GM10248 (cell line): ENCODE measurements at places on chromosomes 11 and 22.
A peak's percentile ranks its signal among the peaks of the same experiment; 100 is the strongest.

- no peak for DNase-seq
These were observed 679 bp upstream of the SSH3 start for GRCh38 chr11:67302571-67303131.

GRCh38 chr11:121595717-121596161 lies 143.0 kb upstream of the SORL1-AS1 start:
- DNase-seq: no peak

DNA sequence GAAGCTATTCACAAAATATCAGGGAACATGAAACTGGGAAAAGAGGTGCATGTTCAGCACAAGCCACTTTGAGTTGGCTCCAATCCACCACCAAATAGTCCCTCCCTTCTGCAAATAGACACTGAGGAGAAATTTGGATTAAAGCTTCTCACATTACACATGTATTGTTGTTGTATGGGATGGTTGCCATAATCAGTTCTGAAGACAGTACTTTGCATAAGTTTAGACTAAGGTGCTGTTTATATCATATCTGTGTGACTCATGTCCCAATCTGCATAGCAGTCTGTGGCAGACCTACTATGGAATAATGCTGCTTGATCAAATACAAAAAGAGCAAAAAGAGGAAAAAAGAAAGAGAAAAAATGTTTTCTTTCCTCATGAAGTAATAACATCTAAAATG lies 376.7 kb upstream of the DDI1 start:
- no peak for DNase-seq

GRCh38 chr22:25007444-25008106 lies 55.1 kb downstream of the KIAA1671 start:
- DNase-seq: no peak

DNA sequence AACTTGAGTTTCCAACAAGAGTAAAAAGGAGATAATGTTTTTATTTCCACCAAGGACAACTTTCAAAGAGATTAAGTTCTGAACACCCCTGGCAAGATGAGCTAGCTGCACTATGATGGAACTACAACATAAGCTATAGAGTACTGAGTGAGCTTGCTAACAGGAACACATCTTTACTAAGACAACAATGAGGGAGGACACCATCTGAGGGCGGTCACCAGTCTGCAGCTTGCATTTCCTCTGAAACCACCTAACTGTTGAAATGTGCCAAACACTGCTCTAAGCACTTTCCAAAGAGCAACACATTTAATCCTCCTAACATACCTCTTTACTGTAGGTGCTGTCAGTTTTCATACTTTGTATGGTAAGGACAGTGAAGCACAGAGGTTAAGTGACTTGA lies 68.4 kb downstream of the TCF20 start:
- no peak for DNase-seq

GRCh38 chr11:48011102-48011797 lies 30.9 kb downstream of the PTPRJ start:
- DNase-seq: no peak

- DNase-seq: peak; percentile 9
These were observed 169.1 kb downstream of the CADM1 start for GRCh38 chr11:115334932-115335788.

DNA sequence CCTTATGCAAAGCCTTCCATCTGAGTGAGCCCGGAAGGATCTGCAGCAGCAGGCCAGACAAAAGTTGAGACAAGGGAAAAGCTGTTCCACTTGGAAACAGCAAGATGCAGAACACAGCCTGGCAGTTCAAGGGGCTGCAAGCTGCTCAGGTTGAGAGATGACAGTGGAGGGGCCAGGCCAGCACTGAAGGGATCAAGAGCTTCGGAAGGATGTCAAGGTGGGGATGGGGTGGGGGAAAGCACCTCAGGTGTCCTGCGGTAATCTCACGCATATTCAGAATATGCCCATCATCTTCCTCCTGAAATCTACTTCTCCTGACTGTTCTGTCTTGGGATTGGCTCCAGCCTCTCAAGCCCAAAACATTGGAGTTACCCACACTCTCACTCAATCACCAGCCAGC lies 35.7 kb downstream of the GAB4 start:
- no peak for DNase-seq

- DNase-seq: no peak
These were observed 78.4 kb downstream of the MED15 start for GRCh38 chr22:20585639-20586402.

GRCh38 chr11:94834911-94835593 lies 66.9 kb downstream of the AMOTL1 start:
- no peak for DNase-seq

DNA sequence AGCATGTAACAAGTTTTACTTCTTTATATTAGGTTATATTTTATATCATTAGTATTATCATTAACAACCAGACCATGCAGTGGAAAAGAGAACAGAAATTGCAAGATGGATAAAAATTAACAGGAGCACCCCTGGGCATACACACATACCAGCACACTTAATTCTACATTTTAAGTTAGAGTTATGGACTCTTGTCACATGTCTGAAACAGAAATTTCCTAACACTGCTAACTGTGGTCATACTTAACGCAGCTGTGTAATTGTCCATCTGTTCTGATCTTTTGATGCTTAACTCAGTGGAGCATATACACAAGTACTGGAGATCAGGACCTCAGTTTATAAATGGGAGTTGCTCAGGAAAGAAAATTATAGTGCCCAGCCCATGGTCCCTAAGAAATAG lies 358 bp downstream of the OR52H1 start:
- no peak for DNase-seq

DNA sequence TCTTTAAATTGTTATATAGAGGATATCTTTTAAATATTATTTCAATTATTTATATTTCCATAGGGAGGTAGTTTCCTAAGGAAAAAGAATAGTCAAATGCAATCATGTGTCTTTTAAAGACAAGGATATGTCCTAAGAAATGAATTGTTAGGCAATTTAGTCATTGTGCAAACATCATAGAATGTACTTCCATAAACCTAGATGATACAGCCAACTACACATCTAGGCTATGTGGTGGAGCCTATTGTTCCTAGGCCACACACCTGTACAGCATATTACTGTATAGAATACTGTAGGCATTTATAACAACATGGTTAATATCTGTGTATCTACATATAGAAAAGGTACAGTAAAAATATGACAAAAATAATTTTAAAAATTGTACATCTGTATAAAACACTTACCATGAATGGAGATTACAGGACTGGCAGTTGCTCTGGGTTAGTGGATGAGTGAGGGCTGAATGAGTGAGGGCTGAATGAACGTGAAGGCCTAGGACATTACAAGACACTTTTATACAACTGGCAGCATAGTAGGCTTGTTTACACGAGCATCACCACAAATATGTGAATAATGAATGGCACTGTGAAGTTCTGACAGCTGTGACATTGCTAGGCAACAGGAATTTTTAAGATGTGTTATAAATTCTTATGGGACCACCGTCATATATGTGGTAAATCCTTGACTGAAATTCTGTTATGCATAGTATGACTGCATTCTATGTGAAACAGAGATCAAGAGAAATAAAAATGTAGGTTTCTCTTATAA lies 1879.0 kb upstream of the RAG2 start:
- no peak for DNase-seq

DNA sequence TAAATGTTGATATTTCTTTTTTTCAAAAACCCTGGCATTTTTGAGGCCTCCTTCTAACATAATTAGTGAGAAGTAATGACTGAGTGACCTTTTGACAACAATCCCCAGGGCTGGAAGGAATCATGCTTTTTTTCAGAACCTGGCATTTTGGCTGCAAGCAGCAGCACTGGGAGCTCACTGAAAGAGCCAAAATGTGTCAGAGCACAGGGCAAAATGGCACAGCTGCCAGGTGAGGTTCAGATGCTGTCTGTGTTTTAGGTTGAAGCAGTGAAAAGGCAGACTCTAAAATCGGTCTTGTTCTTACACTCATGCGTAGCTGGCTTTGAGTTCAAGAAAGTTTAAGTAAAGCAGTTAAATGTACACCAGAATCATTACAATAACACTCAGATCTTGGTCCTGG lies 1063.8 kb downstream of the DLG2 start:
- no peak for DNase-seq

- DNase-seq: no peak
These were observed 58.2 kb downstream of the SMIM38 start for GRCh38 chr11:69213964-69214363.

- no peak for DNase-seq
These were observed 23.6 kb downstream of the CBL start for GRCh38 chr11:119229741-119230140.

- DNase-seq: no peak
These were observed 40.4 kb downstream of the NUMA1 start for GRCh38 chr11:72039856-72040401.

DNA sequence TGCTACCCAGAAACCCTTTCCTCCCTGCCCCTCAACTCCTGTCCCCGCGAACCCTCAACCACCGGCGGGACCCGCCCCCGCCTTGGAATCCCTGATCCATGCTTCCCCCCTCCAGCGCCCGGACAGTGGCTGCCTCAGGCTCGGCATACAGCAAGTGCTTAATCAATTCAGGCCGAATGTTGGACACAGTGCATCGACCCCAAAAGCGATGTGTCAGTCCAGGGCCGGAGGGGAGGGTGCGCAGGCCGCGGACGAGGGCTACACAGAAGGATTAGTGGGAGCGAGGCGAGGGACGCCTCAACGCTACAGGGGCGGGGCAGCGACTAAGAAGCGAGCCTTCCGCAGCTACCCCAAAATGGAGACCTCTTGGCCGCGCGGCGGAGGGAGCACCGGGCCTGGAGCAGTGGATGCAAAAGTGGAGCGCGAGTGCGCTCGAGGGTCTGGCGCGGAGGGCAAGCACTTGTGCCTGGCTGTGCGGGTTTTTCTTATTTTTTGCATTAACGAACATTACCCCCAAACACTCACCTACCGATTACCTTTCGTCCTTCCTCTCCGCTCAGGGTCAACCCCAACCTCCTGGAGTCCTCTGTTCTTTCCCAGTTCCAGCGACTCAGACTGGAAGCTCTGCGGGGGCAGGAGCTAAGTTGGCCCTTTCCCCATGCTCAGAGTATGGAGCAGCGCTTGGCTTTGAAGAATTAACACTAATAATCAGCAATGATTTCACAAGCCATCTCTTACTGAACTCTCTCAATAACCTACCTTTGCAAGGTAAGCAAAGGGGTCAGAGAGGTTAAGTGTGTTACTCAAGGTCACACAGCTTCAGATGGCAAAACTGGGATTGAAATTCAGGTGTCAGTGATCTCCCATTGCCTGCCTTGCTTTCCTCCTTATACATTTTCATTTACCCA lies 30.0 kb upstream of the WNT11 start:
- DNase-seq: peak; percentile 67

DNA sequence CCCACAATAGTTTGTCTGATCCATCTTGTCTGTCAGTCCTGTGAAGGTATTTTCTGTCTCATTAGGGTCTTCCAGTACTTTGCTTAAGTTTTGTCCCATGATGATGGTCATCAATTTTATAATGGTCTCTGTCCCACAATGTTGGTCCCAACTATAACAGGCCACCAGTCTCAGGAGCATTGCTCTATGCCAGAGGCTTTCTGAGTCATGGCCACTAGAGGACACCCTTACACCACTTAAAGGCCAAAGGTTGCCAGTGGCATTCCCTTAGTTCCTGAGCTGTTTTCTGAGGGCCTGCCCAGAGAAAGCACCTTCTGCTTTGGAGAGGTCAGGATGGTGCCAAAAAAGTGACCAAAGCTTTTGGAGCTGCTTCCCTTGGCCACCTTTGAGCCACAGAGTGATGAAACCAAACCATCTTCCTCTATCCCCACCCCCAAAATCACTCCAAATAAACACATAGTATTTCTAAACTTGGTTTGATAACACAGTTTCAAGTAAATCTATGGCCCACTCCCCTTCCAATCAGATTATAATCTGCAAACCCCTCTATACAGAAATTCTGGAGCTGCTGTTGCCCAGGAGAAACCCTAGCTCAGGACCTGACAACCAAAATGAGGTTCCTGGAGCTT lies 19.3 kb downstream of the EIF3F start:
- DNase-seq: peak; percentile 58

- no peak for DNase-seq
These were observed 43.0 kb upstream of the KLHL35 start for GRCh38 chr11:75475767-75476650.

- DNase-seq: no peak
These were observed 1461.1 kb downstream of the BRD1 start for GRCh38 chr22:48366591-48366990.

DNA sequence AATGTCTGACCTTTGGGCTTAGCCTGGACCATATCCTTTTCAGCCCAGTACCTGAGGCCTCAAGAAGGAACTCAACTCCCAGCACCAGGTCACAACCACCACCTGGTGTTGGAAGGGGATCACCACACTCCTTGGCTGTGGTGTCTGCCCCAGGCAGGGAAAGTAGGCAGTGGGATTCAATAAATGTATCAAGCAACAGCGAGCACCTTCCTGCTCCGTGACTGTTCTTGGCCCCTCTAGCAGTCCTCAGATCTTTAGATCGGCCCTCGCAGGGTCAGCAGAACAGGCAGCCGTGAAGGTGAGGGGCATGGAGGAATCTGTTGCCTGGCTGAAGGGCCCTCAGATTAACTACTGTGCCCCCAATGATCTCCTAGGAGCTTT lies 15.9 kb downstream of the ARFGAP2 start:
- no peak for DNase-seq

GRCh38 chr11:2865922-2866577 lies 19.5 kb downstream of the CDKN1C start:
- DNase-seq: no peak

DNA sequence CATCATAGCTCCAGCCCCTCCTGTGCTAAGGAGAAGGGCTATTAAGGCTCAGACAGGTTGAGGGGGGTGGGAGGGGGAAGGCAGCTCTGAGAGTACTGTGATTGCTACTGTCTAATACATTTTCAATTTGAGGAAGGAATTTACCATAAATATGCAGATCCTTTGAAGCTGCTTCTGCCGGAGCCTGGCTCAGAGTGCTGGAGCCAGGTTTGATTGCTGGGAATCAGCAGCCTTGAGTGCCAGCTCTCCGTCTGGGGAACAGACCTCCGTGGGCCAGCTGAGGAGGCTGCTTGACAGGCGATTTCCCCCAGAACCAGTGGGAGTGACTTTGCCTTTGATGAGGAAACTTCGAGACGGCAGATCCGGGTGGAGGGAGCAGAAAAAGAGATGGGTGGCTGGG lies 141.7 kb upstream of the TBCEL start:
- DNase-seq: no peak

DNA sequence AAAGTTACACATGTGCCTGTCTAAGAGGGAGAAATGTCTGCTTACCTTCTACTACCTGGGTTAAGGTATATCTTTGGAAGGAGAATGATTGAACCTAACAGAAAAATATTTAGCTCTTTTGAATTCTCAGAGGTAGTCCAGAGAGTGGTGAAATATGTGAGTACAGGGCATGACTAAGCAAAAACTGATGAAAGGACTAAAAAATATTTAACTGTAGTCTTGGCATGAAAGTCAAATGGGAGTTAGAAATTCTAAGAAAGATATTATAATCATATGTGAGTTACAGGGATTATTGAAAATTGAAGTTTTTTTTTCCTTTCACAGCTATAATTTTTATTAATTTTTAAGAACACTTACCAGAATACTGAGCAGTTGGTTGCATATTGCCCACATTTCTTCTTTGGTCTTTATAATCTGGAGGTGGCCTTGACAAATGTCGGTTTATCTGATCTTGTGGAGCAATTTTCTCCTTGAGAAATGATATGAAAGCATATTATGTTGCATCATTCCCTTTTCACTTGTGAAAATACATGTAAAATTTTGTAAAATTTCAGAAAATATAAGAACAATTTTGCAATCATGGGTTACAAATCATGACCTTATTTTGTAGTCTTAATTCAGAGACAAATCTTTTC lies 61.4 kb upstream of the MTMR2 start:
- no peak for DNase-seq
